GM18507 (cell line): ENCODE measurements at places on chromosomes 11 and 22.

GRCh38 chr11:71454470-71455113 is 1.6 kb downstream of the NADSYN1 start:
- no peak for DNase-seq

DNA sequence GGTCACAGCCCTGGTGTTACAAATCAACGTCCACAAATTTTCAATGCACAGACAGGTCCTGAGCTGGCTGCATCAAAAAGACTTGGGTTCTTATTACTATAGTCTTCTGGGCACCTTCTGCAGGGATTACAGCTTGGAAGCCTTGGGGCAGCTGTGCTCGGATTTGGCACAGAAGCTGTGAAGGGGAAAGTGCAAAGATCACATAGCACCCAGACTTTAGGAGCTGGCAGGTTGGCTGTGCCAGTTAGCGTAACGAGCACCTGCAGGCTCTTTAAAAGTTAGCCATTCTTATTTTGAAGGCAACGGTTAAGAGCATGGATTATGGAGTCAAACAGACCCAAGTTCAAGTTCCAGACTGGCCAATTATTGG is 100.4 kb downstream of the ARL14EP start:
- DNase-seq, result no peak

DNA sequence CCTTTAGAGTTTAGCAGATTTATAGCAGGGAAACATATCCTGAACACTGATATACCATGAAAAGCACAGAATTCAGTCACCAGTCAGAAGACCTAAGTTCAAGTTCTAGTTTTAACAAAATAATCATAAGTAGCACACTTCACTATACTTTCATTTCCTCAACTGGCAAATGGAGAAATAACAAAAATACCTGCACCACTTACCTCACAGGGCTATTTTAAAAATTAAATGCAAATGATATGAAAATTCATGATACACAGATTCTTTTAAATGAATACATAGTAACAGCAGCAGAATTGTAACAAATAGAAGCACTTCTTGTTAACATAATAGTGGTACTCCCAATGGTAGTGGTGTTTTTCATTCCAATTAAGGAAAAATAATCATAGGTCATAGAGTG is 139.0 kb downstream of the FCHSD2 start:
- DNase-seq, result no peak

DNA sequence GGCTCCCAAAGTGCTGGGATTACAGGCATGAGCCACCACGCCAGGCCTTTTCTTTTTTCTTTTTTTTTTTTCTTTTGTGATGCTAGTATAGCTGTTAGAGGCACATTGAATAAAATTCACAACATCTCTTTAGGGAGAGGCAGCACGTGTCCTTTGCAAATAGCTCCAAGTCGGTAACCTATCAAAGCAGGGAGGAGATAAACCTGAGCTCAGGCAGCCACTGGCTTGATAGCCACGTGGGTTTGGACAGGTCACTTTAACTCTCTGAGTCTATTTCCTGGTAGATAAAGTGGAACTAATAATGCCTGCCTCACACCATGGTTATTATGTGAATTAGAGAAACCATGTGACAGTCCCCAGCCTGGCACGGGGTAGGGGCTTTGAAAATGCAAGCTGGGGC is 43.1 kb upstream of the ATXN10 start:
- DNase-seq, result no peak

DNA sequence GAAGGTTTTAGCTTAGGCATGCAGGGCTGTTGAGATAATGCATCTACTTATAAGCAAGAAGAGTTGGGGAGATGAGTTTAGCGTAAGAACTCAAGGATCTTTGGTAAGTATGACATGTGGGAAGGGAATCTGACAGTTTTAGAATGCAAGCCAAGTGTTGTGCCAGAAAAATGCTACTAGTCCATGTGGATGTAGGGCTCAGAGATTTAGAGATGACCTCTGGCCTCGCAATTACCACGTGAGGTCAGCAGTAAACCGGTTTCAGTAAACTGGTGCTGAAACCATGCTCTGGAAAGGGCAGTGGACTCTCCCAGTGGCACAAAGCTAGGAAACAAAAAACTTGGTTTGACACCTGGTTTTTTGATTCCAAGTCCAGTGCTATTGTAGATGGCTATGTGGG is 18.9 kb downstream of the MRPL16 start:
- DNase-seq, result no peak

GRCh38 chr11:24794064-24794463 is 297.2 kb downstream of the LUZP2 start:
- no peak for DNase-seq

DNA sequence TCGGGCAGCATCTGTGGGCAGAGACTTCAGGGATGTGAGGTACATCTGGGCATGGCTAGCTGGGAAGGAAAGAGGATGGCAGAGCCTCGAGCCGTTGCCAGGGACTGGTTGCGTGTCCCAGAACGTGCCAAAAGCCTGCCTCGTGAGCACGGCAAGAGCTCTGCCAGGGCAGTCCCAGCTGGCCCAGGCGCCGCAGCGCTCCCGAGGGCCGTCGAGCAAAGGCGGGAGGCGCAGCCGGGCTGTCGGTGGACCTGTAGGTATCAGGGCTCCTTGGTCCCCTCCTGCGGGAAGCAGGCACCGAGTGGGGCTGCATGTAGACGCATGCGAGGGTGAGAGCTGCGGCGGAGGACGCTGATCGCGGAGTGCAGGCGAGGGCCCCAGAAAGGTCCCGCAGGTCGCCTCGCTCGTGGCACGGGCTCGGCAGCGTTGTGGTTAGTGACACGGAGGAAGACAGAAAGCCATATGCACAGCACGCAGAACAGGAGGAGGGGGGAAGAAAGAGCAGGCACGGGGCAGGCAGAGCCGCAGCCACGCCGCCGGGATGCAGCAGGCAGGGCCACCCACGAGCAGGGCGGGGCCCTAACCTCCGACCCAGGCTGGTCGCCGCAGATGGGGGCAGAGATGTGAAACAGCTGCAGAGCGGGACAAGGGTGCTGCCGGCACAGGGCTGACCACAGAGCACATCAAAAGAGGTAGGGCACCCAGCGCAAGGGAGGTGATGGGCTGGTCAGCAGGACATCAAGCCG is 18.0 kb downstream of the LSP1 start:
- no peak for DNase-seq

- no peak for DNase-seq
Observed at GRCh38 chr11:131889760-131890581, 519.6 kb downstream of the NTM start.

DNA sequence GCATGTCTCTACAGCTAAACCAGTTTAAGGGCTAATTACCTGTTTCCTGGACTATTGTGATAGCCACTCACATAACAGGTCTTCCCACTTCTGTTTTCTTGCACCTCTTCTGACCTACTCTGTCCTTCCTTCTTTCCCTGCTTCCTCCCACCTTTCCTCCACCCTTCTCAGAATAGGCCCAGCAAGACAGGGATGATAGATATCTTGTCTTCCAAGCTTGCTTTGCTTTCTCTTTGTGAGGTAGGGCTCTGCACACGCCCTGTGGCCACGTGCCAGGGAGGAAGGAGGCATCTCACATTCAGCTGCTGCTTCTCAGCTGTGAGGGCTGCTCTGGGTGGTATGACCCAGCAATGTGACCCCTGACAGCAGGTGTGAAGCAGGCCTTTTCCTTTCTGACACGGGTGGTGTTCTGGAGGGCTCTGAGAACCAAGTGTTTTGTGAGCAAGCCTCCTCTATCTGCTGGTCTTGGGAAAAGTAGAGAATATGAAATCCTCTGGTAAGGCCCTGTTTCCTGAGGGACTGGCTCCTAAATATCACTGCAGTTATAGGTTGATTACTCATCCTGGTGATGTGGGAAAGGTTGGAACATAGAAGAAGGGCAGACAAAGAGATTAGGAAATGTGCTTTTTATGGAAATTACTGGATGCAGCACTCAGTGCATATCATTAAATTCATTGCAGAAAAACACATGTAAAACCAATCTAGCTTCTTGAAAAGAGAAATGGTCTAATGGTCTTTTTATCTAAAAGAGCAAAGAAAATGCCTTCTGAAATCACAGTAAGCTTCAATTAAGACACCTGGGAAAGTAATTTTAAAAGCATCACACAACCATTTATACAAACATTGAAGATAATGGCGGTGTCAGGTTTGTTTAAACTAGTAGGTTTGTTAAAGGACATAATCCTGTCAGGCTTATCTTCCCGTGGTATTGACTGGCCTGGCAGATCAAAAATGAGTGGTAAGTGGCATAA is 8.5 kb downstream of the AMOTL1 start:
- DNase-seq, result no peak

GRCh38 chr11:72497731-72498130 is 63.4 kb upstream of the CLPB start:
- DNase-seq, result no peak

GRCh38 chr22:36331306-36331911 is 56.4 kb downstream of the MYH9 start:
- peak; percentile 68 for DNase-seq

DNA sequence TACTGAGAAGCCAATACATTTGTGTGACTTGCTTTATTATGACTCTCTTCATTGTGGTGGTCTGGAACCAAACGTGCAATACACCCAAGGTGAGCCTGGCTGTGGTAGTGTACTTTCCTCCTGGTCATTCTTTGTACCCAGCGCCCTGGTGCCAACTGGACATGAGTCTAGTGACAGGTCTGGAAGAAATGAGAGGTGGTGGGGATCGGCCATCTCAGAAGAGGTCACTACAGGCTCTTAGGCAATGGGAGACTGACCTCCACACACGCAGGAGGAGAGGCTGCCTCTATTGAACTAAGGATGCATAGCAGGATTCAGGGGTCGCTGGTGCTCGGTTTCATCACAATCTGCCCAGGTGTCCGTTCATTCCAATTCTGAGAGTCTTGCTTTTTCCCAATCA is 56.4 kb upstream of the RTL6 start:
- DNase-seq, result no peak

GRCh38 chr11:56706486-56706885 is 7.6 kb downstream of the OR9G1 start:
- no peak for DNase-seq

DNA sequence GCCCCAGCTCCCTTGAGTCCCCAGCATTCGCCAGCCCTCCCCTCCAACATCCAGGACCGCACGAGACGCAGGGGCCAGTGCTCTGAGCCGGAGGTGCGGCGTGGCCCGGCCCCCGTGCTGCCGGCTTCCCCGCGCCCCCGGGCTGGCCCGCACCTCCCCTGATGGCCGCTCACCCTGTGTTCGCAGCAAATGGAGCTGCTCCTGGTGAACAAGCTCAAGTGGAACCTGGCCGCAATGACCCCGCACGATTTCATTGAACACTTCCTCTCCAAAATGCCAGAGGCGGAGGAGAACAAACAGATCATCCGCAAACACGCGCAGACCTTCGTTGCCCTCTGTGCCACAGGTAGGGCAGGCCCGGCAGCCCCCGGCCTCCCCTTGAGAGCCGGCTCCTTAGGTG is 2.7 kb downstream of the CCND1 start:
- DNase-seq, result no peak

DNA sequence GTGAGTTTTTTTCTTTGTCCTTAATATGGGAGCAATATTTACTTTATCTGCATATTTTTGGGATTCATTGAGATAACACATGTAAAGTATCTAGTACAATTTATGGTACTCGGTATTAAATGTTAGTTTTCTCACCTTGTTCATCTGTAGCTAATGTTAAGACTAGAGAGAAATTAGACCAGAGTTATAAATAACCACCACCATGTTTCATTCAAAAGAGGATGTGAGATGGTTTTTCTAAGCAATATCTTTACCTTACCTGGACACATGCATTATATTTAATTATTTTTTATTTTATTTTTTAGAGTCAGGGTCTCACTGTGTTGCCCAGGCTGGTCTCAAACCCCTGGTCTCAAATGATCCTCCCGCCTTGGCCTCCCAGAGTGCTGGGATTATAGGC is 18.4 kb downstream of the ARHGAP42 start:
- no peak for DNase-seq

- no peak for DNase-seq
Observed at GRCh38 chr11:109885006-109885405, 208.2 kb upstream of the ZC3H12C start.

- no peak for DNase-seq
Observed at GRCh38 chr11:84958295-84958694, 668.8 kb downstream of the DLG2 start.

GRCh38 chr11:80843266-80843974 is 1402.6 kb upstream of the TENM4 start:
- no peak for DNase-seq

- no peak for DNase-seq
Observed at GRCh38 chr11:106329273-106330018, 252.0 kb downstream of the AASDHPPT start.

- DNase-seq, result no peak
Observed at GRCh38 chr11:60763692-60764369, 7.2 kb downstream of the MS4A15 start.

DNA sequence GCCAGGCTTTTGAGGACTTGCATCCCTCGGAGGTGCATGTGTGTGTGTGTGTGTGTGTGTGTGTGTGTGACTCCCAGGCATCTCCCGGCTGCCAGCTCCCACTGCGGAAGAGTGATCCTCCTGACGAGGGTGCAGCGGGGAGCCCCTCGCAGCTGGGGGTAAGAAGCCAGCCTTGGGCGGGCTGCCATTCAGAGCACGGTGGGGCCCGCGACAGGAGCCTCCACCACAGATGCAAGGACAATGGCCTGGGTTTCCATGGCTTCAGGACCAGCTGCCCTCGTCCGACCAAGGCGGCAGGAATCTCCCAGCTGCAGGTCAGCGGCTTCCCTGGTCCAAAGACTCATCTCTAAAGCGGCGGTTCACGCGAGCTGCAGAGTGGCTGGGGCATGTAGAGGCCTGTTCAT is 908.5 kb downstream of the BRD1 start:
- DNase-seq, result no peak

DNA sequence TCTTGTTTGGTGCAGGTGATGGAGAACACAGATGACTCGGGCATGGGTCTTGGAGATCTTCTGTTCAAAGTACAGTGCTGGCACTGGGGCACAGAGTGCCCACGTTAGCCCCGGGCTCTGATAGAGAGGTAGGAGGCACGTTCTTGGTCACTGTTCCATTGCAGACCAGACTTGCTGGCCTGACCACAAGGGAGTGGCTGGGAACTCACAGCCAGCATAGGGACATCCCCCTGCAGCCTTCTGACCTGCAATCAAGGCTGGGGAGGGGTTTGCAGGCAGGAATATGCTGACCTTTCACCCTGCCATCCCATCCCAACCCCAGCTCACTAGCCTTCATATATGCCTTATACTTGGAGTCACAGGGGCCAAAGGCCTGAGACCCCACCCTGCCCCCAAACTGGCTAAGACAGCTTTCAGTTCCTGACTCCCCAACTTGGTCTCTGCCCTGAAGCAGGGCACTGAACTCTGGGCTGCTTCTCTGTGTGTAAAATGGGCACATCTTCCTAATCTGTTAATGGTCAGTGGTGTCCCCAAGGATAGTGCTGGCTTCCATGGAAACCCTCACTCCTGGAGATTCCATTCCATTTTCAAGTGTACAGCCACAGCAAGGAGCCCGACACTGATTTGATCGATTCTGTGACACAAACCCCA is 4.6 kb downstream of the MRPL49 start:
- no peak for DNase-seq

DNA sequence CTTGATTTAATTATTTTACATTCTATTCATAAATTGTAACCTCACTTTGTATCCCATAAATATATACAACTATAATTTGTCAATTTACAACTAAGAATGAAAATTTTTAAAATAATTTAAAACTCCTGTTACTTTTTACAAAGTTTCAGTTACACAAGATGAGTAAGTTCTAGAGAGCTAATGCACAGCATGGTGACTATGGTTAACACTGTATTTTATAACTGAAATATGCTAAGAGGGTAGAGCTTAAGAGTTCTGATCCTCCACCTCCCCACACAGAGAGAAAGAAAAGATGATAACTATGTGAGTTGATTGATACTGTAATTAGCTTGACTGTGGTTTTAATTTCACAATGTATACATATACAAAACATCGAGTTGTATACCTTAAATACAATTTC is 412.5 kb upstream of the DDI1 start:
- DNase-seq, result no peak

GRCh38 chr11:96257972-96258934 is 84.7 kb downstream of the MAML2 start:
- DNase-seq, result no peak
